ENCODE measurements at places on chromosomes 2 and 18.
A peak's percentile ranks its signal among the peaks of the same experiment; 100 is the strongest.

DNA sequence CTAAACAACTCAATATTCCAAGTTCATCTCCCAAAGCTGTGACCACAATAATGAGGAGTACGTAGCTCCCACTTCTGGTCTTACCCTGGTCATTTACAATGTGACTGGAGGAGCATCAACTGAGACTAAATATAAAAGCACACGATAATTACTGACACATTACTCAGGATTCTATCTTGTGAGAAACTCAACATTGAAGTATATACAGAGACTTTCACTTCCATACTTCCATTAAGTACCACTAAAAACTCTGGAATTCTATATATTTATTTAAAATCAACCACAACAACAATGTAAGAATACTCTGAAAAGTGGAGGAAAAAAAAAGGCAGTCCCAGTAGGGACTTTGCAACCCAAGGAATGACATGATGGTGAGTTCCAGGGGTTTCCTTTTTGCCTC, 61.4 kb downstream of the XDH start:
- no peak for DNase-seq

- DNase-seq: no peak
Observed at GRCh38 chr2:216507220-216508160, 8.8 kb downstream of the RPL37A start.

- DNase-seq: no peak
Observed at GRCh38 chr2:95276244-95276887, 2.1 kb downstream of the PROM2 start.

DNA sequence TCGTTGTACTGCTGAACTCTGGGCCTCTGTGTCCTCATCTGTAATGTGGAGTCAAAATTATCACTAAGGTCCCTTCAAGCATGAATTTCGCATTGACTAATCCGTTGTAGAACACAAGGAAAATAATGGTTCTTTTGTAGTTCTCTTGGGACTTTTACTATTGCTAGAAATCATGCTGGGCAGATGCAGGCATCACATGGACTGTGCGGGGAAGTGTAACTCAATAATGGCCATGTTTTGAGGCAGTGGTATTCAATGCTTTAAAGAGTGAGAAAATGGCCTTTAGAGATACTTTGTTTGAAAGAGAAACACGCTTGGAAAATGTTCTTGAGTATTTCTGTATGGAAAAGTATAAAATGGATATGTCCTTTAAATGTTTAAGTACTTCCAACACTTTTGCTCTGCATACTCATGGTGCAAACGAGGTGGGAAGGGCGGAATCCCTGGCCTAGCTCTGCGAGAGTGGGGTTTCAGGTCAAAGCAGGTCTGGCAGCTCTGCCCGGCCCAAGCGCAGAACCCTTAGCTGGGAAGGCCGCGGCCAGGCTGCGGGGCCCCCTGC, 117.3 kb upstream of the MSTN start:
- DNase-seq: no peak

DNA sequence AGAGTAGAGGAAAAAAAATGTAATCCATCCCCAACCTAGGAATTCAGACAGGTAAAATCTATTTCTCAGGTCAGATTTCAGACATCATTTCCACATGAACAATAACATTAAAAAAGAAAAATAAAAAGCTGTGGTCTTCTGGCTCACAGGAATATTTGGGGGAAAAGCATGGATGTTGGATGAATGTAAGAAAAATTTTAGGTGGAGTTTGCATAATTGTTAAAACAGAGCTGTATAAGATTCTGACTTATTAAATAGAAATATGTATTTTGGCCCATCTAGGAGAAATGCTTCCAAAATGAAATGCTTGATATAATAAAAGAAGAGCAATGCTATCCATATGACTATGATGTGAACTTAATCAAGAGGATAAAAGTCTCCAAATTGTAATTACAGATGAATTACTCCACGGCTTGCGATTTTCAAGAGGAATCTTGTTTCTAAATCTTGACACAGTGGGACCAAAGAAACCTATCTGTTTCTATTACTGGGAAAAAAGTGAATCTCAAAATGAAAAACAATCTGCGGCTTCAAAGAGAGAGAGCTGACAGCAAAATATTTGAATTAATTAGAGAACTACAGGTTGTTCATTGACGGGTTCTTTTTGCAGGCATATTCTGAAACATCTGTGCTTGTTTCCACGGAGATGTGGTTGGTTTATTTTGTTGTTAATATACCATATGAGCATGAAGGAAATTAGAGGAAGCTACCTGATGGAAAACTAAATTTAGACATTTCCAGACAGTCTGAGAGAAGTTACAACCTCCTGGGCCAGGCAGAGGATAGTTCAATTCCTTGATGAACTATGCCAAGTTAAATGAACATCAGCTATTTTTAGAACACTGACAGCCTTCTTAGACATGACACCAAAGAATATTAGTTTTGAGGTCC, 468.7 kb downstream of the PID1 start:
- no peak for DNase-seq

GRCh38 chr18:9575558-9575957, 38.8 kb downstream of the PPP4R1 start:
- DNase-seq: peak; percentile 79

DNA sequence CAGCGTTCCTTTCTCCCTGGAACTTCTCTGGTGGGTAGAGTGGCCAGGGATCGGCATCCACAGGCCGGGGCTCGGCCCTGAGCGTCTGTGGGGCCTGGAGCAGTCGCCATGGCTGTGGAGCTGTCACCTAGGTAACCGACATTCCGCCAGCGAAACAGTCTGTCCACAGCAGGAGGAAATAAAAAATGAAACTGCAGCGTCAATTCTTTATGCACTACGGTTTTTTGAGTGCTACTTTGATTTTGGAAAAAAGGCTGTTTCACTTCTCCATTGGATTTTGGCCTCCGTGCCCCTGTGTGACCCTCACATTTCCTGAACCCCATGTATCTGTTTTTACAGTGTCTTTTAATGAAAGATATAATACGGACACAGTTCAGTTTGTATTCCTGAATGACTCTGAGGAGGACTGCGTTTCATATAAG, 163.4 kb downstream of the LDLRAD4 start:
- no peak for DNase-seq

GRCh38 chr2:47984041-47984440, 77.7 kb upstream of the FBXO11 start:
- DNase-seq: no peak

- DNase-seq: no peak
Observed at GRCh38 chr18:22346401-22346952, 71.2 kb downstream of the CTAGE1 start.

GRCh38 chr2:88874063-88874657, 182.7 kb downstream of the RPIA start:
- DNase-seq: no peak

DNA sequence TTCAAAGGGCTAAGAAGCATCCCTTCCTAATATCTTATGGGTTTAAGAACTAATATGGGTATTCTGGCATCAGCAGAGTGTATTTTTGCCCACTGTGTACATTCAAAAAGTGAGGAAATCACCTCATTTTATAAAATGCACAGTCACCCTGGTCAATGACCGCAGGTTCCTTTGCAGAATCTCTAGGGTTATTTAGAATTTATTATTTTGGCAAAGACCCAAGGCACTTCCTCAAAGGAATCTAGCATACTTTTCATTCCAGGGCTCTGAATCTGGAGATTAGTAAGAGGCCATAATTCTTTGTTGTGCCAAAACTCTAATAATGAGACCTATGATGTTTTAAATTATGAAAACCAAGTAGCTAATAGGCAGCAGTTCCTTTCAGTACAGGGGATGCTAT, 27.2 kb upstream of the CDH2 start:
- no peak for DNase-seq

- DNase-seq: no peak
Observed at GRCh38 chr2:169715379-169716237, 18.0 kb upstream of the KLHL23 start.

- no peak for DNase-seq
Observed at GRCh38 chr2:28833740-28834470, 23.3 kb downstream of the SPDYA start.

DNA sequence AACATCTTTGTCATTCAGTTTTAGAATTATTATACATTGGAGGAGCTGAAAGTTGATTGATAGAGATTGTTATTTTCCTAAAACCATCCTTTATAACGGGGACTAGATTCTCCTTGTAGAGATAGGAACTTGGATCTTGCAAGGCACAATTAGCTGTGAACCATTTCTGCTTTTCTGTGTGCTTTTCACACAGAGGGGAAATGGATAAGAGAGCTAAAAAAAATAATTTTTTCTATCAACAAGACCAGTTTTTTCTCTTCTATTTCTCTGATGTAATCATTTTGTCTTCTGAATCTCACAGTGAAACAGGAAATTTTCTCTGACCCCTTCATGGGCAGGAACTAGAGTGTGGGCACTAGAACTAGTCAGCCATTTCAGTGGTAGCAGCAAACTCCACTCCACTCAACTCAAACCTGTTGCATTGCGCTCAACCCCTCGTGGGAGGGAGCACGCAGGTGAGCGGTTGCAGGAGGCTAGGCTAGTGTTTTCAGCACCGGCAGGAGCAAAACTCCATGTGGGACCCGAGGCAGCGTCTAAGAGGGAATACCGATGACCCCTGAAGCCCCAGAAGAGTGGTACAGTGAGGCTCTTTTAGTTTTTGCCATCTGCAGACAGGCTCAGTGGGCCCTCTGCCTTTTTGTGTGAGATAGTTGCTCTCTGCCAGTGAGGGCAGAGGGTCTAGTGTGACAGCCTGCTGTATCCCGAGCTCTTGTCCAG, 24.0 kb upstream of the SLC39A10 start:
- DNase-seq: no peak

DNA sequence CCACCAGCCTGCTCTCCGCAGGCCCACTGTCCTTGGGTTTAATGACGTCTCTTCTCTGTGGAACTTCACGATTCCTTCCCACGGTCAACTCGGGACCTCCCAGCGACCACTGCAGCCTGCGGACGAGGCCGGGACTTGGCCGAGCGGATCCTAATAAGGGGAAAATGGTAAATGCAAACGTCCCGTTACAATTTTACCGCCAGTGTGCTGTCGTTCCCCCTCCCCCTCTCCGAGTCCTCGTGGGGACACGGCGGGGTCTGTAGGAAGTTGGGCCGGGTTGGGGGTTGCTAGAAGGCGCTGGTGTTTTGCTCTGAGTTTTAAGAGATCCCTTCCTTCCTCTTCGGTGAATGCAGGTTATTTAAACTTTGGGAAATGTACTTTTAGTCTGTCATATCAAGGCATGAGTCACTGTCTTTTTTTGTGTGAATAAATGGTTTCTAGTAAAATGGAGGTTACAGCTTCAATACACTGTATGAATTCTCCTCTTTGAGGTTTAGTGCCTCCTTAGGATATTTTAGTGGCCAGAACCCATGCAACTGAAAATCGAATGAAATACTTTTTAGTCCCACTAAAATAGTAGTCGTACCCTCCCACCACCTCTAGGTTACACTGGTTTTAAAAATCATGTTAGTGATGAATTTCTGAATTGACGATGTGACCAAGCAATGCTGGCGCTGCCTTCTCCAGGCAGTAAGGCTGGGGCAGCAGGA, 2.3 kb downstream of the HOXD11 start:
- no peak for DNase-seq

DNA sequence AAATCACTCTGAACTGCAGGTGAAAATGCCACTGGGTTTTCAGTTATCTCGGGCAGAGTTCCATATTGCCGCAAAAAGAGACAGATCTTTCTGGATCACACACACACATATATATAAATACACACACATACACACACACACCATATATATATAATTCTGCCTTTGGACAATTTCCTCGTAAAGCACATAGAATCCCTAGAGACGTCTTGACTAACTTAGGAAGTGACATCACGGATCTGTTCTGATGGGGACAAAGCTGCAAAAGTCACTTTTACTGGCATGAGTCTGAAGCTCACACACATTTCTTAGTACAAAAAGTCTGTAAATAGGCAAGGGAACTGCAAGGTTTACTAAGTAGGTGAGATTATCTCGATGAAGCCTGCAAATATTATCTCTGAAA, 28.6 kb upstream of the MBOAT2 start:
- no peak for DNase-seq

DNA sequence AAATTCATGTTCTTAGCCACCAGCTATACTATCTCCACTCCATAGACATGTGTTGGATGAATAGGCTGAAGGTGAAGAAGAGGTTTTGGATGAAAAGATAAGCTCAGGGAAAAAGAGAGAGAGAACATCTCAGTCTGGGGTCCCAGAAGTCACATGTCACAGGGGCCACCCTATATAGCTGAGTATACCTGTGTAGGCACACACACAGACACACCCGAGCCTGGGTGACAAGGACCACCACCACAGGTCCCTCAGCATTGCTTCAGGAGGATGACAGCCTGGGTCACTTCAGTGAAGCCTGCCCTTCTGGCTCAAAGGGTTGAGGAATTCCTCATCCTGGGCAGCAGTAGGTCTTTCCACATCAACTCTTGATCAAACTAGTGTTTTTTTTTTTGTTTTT, 56.2 kb downstream of the POLR1A start:
- DNase-seq: peak; percentile 26

GRCh38 chr2:59456285-59456684, 1097.2 kb downstream of the BCL11A start:
- DNase-seq: no peak

DNA sequence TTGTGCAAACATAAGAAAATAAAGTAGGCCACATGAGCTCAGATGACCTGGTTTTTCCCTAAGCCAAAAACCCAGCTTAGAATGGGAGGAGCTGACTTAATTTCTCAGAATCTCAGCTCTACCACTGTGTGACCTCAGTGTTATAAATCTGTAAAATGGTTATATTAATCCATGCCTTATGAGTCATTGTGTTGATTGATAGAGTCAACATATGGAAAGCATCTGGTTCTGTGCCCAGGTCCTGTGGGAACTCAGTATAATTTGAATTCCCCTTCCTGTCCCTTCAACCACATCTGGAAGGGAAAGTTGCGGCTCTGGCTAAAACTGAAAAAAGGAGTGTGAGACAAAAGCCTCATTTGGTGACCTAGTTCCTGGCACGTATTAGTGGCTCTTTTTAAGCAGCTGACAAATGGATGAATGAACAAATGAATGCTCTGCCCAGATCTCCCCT, 25.7 kb downstream of the TMEM177 start:
- DNase-seq: no peak

DNA sequence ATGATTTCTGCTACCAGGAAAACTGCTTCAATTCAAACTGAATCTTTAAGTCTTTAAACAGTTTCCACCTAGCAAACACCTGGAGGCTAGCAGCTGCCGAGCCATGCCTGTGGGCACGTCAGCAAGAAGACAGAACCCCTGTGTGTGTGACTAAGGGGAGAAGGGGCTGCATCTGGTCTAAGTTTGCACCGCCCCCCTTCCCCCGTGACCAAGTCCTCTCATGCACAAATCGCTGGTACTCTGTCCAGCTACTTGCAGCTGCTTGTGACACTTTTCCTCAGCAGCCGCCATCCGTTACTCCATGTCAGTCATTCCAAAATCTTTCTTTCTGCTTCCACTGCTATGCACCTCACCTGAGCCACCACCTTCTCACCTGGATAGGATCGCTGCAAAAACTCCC, 355.0 kb downstream of the SS18 start:
- DNase-seq: no peak

- no peak for DNase-seq
Observed at GRCh38 chr18:21451851-21452250, 148.7 kb downstream of the ESCO1 start.

DNA sequence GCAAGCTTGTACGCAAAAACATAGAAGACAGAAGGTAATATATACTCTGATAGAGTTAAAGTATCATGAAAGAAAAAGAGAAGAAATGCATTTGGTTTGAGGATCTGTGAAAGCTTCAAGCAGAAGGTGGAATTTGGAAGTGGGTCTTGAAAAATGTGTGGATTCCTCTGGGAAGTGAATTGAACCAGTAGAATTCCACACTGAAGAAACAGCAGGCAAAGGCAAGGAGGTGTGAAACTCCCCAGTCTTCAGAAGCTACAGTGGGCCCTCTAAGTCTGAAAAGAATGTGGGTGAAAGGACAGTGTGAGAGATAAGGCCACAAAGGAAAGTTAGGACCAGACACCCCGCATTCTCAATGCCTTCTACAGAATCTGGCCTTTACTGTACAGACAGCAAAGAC, 25.6 kb downstream of the COBLL1 start:
- DNase-seq: no peak
